ENCODE measurements at places on chromosomes 13 and 19. TPM values are rescaled to one million over a fixed set of nuclear protein-coding genes. Genes with fewer than 3 reads are reported as not detected.

The FXYD1 gene
- 3.4 TPM for total RNA-seq

The APOC1 gene
- total RNA-seq = 0.56 TPM

The COL5A3 gene
- 6.3 TPM for total RNA-seq

The ZNF317 gene
- total RNA-seq = 11.1 TPM

The SLC27A5 gene
- 12.5 TPM for total RNA-seq

The MLNR gene
- total RNA-seq = not detected

The ZNF101 gene
- 5.4 TPM for total RNA-seq

The ZNF98 gene
- 0.25 TPM for total RNA-seq

The MLLT1 gene
- total RNA-seq = 3.8 TPM

The AP1M2 gene
- total RNA-seq = 0.19 TPM

The MIR17HG gene
- total RNA-seq = 1.9 TPM

Measured in aortic smooth muscle cell (primary cell).